Kidney capillary endothelial cell (primary cell): ENCODE measurements at places on chromosomes 7 and 10.

DNA sequence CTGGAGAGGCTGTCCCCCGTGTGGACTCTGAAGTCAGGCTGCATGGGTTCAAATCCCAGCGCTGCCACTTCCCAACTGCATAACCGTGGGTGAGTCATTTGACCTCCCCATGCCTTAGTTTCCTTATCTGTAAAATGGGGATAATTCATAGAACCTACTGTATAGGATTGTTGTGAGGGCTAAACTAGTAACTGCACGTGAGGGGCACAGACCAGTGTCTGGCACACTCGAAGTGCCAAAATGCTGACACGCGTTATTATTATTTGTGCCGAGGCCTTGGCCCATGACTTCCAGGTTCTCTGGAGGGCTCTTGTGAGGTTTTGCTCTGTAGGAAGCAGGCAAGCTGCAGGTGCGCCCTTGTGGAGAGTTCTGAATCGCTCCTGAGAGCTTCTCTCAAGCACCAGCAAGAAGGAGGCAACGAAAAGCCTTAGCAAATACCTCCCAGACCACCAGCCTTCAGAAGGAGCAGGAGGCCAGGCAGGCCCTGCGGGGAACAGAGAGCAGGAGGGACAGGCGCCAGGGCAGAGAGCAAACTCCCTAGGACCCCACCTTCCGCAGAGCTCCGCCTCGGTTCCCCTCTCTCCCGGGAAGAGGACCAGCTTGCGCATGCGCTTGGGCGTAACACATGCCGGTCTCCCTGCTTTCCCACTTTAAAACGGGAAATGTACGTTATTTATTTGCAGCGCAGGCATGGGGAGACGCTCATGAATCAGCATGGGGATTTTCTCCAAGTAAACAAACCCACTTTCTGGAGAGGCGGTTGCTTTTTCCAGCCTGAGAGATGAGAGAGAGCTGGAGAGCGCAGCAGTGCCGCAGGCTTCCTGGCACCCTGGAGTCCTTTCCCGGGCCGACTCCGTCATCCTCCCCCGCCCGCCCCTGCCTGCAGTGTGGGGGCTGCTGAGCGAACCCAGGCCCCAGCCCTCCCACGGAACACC, 39.6 kb downstream of the SORCS3 start:
- no peak for DNase-seq

- no peak for DNase-seq
These were observed 359.3 kb downstream of the SH2D4B start for GRCh38 chr10:80896959-80897358.

- DNase-seq = no peak
These were observed 436.2 kb downstream of the KCNMA1 start for GRCh38 chr10:77201135-77202106.

DNA sequence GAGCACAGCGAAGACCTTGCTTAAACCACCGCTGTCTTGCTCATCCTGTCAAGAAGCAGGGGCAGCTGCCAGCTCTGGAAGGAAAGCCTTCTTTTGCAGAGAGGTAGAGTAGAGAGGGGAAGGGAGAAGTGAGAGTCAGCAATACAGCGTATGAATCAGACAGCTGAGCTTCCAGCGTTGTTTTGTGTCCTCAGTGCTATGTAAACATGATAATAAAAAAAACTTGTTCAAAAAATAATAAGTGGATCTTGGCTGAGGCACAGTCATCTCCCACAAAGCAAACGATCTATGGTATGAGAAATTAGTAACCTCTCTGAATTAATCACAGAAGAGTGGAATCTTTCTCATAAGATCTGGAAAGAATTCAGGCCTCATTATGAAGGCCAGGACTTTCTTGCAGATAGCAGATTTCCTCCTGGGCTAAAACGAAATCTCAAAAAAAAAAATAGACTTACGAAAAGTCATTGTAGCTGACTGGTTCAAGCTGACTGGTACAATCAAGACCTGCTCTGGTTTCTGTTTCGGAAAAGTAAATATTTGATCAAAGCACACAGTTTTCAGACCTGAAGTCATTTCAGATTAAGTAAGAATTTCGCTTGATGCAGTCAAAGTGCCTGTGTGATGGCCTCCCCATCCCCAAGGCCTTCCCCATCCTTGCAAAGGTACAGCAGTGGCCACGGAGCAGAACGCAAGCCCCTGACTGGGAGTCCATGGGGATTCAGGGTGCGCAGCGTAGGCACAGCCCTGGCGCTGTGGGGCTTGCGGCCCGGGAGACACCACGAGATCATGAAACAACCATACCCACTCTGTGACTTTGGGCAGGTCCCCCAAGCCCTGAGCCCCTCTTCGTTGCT, 29.4 kb downstream of the CHST15 start:
- no peak for DNase-seq

DNA sequence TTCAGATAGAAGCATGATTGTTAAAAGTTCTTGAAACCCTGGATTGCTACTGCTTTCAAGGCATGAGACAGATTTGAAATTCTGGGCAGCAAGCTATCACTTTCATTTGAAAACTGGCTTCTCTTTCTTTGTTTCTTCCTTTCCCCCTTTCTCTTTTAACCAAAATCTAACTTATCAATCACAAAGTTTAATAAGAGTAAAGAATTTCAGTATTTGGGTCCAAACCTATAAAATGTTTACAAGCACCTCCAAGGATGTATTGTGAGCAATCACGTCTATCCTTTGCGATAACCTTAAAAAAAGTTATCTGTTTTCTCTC, 21.6 kb upstream of the RPA3 start:
- DNase-seq = no peak

GRCh38 chr10:66555061-66555460, 370.8 kb upstream of the LRRTM3 start:
- DNase-seq = no peak

DNA sequence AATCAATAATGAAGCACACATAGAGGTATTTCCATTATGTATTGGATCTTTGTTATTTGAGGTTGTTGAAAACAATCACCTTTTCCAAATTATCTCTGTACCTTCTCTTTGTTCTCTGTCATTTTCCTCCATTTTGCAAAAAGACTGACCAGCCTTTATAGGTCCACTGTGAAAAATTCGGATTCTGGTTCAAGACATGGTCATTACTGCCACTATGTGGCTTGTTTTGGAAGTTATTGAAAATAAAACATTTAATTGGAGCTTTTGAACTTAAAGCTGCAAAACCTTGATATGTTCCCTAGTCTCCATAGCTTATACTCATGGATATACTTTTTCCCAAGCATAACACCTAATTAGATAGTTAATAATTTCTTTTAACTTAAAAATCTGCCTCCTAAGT, 1094.4 kb downstream of the NRG3 start:
- DNase-seq = peak; percentile 47

GRCh38 chr10:99234041-99234790, 1.4 kb downstream of the HPSE2 start:
- peak; percentile 7 for DNase-seq

- DNase-seq = no peak
These were observed 59.1 kb downstream of the GATA3 start for GRCh38 chr10:8113616-8114015.

GRCh38 chr7:42621543-42622219, 290.2 kb downstream of the C7orf25 start:
- DNase-seq = no peak

DNA sequence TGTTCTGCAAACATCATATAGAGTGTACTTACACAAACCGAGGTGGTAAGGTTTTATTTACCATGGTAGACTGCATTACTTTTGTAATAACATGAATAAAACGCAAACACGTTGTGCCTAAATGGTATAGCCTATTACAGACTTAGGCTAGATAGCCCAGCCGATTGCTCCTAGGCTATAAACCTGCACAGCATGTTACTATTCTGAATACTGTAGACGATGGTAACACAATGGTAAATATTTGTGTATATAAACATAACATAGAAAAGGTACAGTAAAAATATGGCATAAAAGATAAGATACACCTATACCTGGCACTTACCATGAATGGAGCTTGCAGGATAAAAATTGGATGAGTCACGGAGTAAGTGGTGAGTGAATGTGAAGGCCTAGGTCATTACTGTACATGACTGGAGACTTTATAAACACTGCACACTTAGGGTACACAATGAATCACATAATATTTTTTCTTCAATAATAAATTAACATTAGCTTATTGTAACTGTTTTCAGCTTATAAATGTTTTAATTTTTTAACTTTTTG, 16.3 kb downstream of the AKR1D1 start:
- DNase-seq = no peak

DNA sequence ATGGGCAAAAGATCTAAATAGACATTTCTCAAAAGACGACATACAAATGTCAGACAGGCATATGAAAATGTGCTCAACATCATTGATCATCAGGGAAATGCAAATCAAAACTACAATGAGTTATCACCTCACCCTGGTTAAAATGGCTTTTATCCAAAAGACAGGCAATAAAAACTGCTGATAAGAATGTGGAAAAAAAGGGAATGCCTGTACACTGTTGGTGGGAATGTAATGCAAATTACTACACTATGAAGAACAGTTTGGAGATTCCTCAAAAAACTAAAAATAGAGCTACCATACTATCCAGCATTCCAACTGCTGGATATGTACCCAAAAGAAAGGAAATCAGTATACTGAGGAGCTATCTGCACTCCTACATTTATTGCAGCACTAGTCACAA, 18.0 kb downstream of the GSDME start:
- no peak for DNase-seq

- DNase-seq = no peak
These were observed 73.6 kb downstream of the POU6F2 start for GRCh38 chr7:39051279-39051678.

- DNase-seq = no peak
These were observed 324.8 kb downstream of the DNAJB6 start for GRCh38 chr7:157661611-157661975.

DNA sequence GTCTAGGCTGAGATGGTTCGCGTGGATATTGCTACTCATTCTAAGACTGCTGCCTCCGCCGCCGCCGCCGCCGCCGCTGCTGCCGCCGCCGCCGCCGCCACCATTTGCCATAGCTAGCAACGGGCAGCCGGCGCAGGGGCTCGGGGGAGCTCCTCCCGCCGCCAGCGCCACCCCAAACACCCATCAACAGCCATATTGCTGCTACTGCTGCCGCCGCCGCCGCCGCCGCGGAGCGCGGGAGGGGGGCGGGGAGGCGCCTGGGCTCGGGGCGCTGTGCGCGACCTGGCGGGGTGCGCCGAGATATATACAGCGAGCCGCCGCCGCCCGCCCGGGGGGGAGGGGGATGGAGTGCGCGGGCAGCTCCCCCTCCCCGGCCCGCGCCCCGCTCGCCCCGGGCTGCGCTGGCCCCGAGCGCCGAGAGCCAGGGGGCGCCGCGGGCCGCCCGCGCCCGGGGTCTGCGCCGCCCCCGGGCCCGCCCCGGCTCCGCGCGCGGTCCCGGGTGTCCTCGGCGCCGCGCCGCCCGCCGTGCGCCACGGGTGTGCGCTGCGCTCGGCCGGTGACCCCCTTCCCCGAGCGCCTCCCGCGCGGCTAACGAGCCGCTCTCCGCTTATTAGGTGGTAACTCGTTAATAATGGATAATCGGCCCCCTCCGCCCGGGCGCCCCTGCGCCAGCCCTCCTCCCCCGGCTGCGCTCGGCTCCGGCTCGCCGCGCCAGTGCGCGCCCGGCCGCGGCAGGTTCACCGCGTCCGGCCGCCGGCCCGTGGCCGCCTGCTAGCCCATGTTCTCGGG, at the start of gene KCNMA1:
KCNMA1 (minus strand) TSS at position 277 of the 789 bp plus-strand sequence.
- DNase-seq = no peak

GRCh38 chr10:99433378-99434020, 3.1 kb upstream of the GOT1 start:
- no peak for DNase-seq

- DNase-seq = no peak
These were observed 811 bp downstream of the RGS10 start for GRCh38 chr10:119541459-119542356.

GRCh38 chr10:30586828-30587227, 42.7 kb downstream of the LYZL2 start:
- DNase-seq = no peak

GRCh38 chr7:155951554-155952158, 139.4 kb upstream of the SHH start:
- DNase-seq = peak; percentile 31

DNA sequence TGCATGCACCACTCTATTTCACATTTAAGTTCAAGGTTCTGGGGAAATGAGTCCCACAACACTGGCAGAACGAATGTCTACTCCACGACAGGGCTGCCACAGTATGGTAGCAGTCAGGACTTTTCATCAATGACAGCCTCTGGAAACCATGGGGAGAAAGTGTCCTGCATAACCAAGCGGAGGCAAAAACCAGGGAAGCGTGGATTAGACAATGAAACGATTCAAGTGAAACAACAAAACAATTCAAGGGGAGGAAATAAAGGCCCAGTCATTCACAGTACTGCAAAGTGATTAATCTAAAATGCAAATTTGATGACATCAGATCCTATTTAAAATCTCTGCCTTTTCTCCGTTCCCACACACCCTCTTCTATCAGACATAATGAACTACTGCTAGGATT, 168.2 kb downstream of the DPY19L1 start:
- no peak for DNase-seq

- no peak for DNase-seq
These were observed 266.5 kb upstream of the NPY start for GRCh38 chr7:24017519-24017918.

DNA sequence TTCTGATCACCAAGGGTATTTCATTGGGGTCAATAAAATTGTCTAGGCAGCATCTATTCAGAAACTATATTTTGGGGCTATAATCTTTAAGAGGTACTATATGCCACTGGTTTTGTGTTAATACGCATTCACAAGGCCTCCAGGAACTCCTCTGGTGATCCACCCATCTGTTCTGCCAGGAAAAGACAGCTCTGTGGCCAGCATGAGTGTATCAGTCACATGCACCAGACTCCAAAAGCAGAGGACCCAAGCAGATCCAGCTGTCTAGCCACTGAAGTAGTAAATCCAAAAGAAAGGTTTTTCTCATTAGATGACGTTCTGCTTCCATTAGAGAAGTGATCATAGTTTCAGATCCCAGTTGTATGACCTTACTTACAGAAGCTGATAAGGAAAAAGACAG, 199.6 kb upstream of the CELF2 start:
- no peak for DNase-seq

DNA sequence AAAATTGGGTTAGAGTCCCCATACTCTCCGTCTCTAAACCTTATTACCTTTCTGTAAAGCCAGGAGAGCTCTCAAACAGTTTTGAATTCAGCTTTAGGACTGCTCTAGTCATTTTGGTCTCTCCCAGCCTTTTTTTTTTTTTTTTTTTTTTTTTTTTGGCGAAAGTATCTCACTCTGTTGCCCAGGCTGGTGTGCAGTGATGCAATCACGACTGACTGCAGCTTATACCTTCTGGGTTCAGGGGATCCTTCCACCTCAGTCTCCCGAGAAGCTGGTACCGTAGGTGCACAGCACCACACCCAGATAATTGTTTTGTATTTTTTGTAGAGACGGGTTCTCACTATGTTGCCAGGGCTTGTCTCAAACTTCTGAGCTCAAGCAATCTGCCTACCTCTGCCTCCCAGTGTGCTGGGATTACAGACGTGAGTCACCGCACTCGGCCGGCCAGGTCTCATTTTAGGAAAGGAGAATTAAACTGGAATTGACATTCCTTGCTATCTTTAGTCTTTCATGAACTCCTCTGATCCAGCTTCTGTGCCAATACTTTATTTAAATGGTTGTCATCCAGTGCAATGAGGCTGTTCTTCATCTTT, 31.4 kb upstream of the RSU1 start:
- no peak for DNase-seq
